ENCODE measurements at places on chromosomes 12 and 14. TPM values are rescaled to one million over a fixed set of nuclear protein-coding genes. Genes with fewer than 3 reads are reported as not detected.

Gene DNAI7
- total RNA-seq = not detected

GRCh38 chr14:67982711-67983608, 163.4 kb downstream of the RAD51B start:
- no peak overlapping the region for H3K27ac ChIP-seq
- H3K4me1 ChIP-seq = no peaks in the 10 kb centered on the region
- H3K27me3 ChIP-seq = no peaks in the 10 kb centered on the region
- DNase-seq = no peak

DNA sequence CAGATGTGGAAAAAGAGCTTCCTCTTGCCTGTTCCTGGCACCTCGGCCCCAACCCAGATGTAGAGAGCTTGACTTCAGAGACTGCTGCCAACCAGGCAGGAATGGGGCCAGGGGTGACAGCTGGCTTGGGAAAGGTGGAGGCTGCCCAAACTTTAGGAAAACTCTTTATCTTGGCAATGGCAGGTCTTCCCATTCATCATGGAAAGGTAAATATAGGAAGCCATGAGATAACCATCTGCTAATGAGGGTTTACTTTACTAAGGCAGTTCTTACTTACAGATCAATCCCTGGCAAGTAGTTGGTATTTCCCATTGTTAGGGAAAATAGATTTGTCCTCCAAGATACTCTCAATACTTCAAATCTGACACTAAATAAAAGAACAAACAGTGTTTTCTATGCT, 143.1 kb upstream of the NUDT4 start:
- H3K27me3 ChIP-seq = no peaks in the 10 kb centered on the region
- no peaks in the 10 kb centered on the region for H3K4me1 ChIP-seq
- DNase-seq = no peak
- no peak overlapping the region for H3K4me3 ChIP-seq
- H3K36me3 ChIP-seq = no peaks in the 10 kb centered on the region
- H3K27ac ChIP-seq = no peak overlapping the region

DNA sequence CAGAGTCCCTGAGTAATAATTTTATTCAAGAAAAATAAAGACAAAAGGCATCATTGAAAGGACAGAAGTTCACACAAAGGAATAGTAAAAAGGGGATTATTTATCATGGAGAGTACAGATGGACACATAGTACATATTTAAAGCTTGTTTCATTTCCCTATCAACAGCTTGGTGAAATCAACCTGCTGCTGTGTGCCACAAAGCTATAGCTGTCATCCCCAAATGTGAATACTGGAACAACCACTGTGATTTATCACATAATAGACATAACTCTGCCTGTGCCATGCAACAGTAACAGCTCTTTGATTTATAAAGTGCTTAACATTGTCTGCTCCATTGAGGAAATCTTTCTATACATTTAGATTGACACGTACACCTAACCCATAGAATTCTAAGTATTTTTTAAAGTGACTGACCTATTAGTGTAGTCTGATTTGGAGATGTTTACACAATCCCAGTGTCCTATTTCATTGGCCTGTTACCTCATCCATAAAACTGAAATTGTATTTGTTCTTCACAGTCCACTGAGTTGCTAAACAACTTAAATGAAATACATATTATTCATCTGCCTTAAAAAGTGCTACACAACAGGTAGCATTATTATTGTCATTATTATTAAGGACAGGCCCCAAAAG, 3.3 kb downstream of the NEMF start:
- H3K4me1 ChIP-seq = peaks cover 17% of the 10 kb centered on the region
- no peak overlapping the region for H3K4me3 ChIP-seq
- peaks cover 54% of the 10 kb centered on the region for H3K36me3 ChIP-seq
- no peak overlapping the region for H3K27ac ChIP-seq
- no peaks in the 10 kb centered on the region for H3K27me3 ChIP-seq

DNA sequence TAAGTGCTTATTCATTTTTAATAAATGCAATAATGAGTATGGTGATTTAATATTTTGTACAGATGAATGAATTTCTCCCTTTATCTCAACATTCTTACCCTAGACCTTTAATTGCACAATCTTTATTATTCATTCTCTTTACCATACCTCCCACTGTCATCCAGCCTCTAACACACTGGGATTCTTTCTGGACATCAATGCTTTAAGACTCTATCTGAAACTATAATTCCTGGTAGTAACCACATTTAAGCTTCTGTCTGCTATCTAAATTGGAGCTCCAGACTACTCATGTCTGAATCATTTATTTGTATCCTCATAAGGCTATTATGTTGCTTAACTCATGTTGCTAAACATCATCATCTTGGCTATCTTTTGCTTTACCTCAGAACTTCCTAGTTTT, 270.2 kb downstream of the ALG10B start:
- no peaks in the 10 kb centered on the region for H3K4me1 ChIP-seq
- no peak overlapping the region for H3K4me3 ChIP-seq
- no peaks in the 10 kb centered on the region for H3K27me3 ChIP-seq
- no peaks in the 10 kb centered on the region for H3K36me3 ChIP-seq
- no peak overlapping the region for H3K27ac ChIP-seq
- DNase-seq = no peak

DNA sequence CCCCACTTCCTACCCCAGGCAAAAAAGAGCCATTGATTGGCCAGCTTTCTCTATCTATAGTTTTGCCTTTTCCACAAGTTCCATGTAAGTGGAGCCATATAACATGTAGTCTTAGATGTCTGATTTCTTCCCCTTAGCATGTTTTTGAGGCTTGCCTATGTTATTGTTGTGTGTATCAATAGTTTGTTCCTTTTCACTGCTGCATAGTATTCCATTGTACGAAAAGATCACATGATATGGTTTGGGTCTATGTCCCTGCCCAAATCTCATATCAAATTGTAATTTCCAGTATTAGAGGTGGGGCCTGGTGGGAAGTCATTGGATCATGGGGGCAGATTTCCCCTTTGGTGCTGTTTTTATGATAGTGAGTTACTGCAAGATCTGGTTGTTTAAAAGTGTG, 93.6 kb upstream of the RFLNA start:
- H3K27ac ChIP-seq = no peak overlapping the region
- no peak for DNase-seq
- no peak overlapping the region for H3K4me3 ChIP-seq

DNA sequence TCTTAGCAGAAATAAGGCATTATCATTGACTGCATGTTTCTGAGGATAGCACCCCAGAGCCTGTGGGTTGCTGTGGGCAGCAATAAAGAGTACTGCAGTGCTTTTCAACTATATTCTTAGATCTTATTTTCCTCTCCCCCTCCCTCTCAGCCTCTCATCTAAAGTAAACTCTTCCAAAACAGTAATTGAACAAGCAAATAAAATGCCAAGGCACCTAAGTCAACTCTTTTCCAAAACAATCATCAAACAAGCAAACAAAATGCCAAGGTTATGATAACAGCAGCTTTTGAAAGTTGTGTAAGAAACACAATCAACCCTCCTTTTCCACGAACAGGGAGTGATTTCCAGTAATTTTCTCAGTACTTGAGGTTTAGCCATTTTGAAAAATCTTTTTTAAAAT, 1542.6 kb downstream of the AACS start:
- no peak overlapping the region for H3K27ac ChIP-seq
- no peaks in the 10 kb centered on the region for H3K36me3 ChIP-seq
- H3K4me3 ChIP-seq = no peak overlapping the region
- no peaks in the 10 kb centered on the region for H3K27me3 ChIP-seq
- H3K4me1 ChIP-seq = no peaks in the 10 kb centered on the region

GRCh38 chr14:35534208-35534872, 376 bp downstream of the INSM2 start:
- DNase-seq = no peak
- H3K27me3 ChIP-seq = peaks cover 51% of the 10 kb centered on the region
- H3K4me3 ChIP-seq = peak overlapping the region; percentile 57
- H3K27ac ChIP-seq = no peak overlapping the region

DNA sequence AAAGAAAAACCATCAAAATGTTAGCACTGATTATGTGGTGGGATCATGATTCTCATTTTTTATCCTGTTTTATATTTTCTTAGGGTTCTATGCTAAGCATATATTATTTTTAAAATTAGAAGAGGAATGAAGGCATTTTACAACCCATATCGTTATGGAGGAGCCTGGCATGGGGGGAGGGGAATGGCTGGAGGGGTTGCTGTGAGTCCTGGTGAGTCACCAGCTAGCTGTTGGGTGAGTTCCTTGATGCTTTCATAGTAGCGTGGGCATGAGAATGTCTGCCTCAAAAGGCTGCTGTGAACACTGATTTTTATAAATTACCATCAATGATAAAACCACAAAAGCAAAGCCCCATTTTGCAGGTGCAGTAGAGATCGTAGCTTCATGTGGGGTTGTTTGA, 46.9 kb downstream of the C14orf132 start:
- DNase-seq = no peak
- H3K4me3 ChIP-seq = no peak overlapping the region
- no peaks in the 10 kb centered on the region for H3K4me1 ChIP-seq
- no peaks in the 10 kb centered on the region for H3K27me3 ChIP-seq

Gene CHGA
- total RNA-seq = not detected

DNA sequence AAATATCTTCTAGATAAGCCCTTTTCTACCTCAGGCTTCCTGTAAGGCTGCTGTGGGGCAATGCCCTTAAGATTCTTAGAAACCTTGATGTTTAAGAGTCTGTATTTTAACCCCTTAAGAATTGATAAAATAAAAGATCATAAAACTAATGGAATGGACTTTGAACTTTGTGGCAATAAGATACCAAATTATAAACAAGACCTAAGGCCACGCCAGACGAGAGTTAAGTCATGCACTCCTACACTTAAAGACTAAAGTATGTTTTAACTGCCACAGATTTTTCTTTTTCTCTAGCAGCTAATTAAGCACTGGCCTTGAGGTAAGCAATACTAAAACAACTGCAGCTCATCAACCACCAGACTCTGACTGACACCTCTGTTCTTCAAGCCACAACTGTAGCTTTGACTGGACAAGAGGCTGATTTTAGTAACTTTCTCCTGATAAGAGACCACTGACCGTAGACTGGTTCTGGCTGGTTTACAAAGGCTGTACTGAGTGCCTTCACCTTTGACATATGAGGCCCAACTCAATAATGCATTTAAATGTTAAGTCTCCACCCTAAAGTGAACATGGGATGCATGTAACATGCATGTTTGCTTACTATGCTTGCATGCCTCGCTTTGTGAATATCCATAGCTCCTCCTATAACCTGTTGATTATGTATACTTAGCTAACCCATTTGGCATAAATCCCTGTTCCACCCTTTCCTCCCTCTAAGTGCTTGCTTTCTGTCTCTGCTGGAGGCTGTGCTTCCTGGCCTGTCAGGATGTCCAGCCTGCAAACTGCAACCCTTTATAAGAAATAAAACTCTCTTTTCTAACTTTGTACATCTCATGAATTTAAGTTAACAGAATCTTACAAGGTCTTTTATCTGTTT, 71.9 kb downstream of the KLHL28 start:
- no peak overlapping the region for H3K27ac ChIP-seq
- no peak for DNase-seq
- H3K27me3 ChIP-seq = no peaks in the 10 kb centered on the region
- no peak overlapping the region for H3K4me3 ChIP-seq
- no peaks in the 10 kb centered on the region for H3K36me3 ChIP-seq

GRCh38 chr12:105189293-105189692, 46.7 kb downstream of the APPL2 start:
- no peaks in the 10 kb centered on the region for H3K27me3 ChIP-seq
- H3K27ac ChIP-seq = no peak overlapping the region

- H3K36me3 ChIP-seq = no peaks in the 10 kb centered on the region
- H3K4me1 ChIP-seq = no peaks in the 10 kb centered on the region
- no peak overlapping the region for H3K4me3 ChIP-seq
- DNase-seq = no peak
Measured at GRCh38 chr14:101033446-101034165, 130.1 kb upstream of the RTL1 start.

DNA sequence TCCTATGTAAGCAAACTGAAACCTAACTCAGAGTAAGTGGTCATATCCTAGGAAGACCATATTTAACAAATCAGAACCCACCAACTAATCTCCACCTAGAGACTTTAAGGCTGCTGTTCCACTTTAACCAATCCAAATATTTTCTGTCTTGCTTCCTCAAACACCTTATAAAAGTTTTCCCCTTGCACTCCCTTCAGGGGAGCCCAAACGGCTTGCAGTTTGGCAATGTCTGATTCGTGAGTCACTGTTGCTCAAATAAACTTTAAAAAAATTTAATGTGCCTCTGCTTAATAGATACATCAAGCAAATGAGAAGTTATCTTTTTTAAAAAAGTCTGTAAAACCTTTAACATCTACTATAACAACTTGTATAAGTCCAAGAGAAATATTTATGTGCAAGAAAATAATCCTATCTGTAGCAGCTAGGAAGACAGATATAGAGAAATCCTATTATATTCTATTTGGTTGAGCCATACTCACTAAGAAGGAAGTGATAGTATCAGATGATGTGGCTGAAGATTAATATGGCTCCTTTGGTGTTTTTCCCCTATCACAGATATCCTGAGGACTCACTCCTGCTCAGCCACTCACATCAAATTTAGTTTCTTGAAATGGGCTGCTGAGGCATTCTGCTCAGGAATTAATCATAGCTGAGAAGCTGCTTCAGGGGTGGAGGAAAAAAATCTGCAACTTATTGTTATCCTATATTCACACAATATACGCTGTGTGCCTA, 65.1 kb upstream of the DUSP6 start:
- H3K27ac ChIP-seq = no peak overlapping the region
- no peak overlapping the region for H3K4me3 ChIP-seq
- H3K4me1 ChIP-seq = no peaks in the 10 kb centered on the region

DNA sequence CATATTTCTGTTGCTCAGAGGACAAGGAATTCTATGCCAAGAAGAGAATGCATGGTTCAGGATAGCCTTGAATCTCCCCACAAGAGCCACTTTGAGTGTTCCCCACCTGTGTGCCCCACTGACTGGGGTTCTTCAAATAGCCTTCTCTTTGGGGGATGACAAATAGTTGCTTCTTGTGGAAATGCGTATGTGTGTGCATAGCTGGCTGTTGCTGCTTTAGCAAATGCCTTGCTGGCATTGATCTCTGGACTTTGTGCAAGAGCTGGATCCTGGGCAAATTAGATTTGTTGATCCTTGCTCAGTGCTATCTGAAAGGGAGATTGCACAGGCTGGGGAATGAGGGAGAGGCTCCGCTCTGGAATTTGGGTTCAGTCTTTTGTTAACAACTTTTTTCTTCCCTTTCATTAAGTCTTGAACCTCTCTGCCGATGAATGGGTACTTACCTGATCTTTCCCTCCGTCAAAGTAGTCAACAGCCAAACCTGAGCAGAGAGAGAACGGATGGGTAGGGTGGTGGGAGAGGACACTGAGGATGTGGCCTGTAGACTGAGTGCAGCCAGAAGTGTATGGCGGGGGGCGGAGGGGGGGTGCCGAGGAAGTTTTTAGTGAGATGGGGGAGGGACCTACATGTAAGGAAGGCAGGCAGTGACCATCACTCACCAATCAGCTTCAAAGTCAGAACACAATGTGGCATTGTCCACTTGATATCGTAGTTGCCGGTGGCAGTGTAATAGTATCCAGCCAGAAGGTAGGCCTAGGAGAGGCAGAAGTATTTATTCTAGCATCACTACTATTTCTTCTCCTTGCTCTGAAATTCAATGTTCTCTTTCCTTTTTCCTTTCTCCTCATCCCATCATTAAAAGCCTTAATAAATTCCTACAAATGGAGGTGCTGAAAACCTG, 10.7 kb downstream of the EMG1 start:
- H3K36me3 ChIP-seq = peaks cover 75% of the 10 kb centered on the region
- no peak for DNase-seq
- no peak overlapping the region for H3K27ac ChIP-seq
- H3K4me3 ChIP-seq = no peak overlapping the region
